ENCODE measurements at places on chromosomes 5 and 9.

DNA sequence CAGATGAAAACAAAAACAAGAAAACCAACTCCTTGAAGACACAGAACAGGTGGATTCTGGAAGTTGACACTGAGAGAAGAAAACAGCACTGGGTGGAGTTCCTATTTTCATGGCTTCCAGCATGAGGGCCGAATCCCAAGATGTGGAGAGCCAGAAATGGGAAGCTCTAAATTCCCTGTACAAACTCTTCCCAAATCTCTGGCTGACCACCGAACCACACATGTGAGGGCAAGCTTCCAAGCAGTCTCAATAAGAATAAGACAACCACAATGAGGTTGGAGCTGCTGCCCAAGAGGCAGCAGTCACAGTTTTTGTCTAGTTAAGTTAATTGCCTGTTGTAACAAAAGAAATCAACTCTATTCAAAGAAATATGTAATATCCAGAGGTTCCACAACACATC lies 339.3 kb upstream of the SLC30A5 start:
- ATAC-seq: no peak

- peak; percentile 76 for ATAC-seq
These were observed 54.4 kb downstream of the ENTREP1 start for GRCh38 chr9:69379270-69379982.

- ATAC-seq: no peak
These were observed 282.0 kb downstream of the SLIT3 start for GRCh38 chr5:169018925-169019324.

DNA sequence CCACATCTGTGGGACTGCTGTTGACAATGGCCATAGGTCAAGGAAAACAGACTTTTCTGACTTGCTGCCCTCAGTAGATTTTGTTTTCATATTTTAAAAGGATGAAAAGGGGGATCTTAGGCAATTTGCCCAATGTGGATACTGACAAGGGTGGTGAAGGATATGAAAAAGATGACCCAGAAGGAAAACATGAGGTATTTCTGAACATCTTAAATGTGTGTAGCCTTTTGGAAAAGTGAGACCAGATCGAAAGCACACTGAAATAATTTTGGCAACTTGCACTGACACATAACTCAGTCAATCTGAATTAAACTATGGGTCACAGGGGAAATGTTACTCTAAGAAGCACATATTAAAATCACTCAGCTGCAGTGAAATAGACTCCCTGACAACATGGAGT lies 1793.0 kb upstream of the ACO1 start:
- ATAC-seq: no peak

DNA sequence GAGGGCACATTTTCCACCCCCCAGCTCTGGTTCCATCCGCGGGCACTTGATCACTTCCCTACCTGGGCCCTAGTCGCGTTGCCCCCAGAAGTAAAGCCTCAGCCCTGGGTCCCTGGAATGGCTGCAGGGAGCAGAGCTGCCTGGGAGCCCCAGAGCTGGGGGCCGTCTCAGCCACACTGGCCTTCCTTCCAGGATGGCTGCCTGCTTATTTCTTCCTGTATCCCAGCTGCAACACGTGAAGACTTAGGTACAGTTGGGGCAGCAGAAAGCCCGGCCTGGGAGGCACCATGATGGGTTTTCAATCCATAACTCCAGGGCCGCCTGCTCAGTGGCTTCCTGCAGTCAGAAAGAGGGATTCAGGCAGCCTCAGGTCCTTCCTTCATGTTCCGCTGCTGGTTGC lies 232.3 kb downstream of the IRX2 start:
- ATAC-seq: no peak

GRCh38 chr5:43117092-43117491 lies 3.6 kb upstream of the ZNF131 start:
- ATAC-seq: no peak

- peak; percentile 55 for ATAC-seq
These were observed 27.4 kb downstream of the SNX30 start for GRCh38 chr9:112777914-112778313.

GRCh38 chr5:169389318-169389717 lies 88.4 kb upstream of the SLIT3 start:
- ATAC-seq: no peak

- ATAC-seq: no peak
These were observed 2.0 kb upstream of the ENC1 start for GRCh38 chr5:74642543-74642863.

DNA sequence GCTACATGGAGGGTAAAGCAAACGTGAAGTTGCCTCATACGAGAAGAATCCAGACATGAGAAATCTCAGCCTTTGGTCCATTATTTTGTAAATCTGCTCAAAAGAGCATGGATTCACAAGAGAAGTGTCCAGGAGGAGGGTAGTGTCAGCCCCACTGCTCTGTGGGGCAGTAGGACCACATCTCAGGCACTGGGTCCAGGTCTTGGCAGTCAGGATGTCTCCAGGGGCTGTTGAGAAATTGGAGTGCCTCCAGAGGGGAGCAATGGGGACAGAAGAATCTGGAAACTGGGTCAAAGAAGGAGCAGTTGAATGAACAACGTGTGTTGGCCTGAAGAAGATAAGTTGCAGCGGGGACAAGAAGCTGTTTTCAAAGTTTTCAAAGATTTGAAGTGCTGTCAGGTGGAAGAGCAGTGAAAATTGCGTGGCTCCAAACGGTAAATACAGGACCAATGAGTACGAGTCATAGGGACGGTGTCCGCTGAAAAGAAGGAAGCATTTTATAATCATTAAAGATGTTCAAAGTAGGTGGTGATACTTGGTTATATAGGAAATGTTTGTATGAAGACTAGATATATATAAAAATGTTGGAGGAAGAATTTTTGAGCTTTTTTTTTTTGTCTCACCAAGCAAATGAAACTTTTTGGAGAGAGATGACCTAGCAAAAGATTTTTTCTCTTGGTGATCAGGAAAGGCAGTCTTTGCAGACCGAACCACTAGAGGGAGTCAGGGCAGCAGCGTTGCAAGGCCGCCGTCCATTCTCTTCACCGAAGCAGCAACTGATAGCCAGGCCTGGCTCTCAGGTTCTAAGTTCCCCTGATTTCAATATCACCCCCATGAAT lies 57.1 kb upstream of the ZBED3 start:
- peak; percentile 79 for ATAC-seq

GRCh38 chr5:115033861-115034260 lies 135.8 kb downstream of the TRIM36 start:
- ATAC-seq: no peak

DNA sequence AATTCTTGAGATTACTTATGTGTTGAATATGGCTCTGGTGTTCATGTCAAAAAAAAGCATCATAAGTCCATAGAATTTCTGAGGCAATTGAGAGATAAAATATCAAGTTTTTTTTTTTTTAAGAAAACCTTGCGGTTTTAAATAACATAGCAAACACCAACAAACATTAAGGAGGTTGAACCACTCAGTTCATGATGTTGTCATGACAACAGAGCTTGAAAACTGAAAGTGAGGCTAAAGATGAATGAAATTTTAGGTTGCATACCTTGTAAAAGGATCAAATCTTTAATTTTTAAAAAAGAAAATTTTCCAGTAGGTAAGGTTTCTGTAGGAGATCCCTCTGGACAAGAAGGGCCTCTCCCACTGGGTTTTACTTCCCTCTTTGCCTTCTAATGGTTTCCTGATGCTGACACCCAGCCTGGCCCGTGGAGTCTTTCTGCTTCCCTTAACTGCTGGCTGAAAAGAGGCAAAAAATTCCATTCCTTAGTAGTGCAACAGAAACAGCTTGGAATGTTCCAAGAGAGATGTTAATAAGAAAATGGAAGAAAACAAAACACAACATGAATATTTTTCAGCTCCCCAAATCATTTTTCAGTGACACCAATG lies 60.0 kb upstream of the FER start:
- ATAC-seq: no peak

GRCh38 chr5:123611406-123611709 lies 99.4 kb downstream of the CSNK1G3 start:
- ATAC-seq: no peak

DNA sequence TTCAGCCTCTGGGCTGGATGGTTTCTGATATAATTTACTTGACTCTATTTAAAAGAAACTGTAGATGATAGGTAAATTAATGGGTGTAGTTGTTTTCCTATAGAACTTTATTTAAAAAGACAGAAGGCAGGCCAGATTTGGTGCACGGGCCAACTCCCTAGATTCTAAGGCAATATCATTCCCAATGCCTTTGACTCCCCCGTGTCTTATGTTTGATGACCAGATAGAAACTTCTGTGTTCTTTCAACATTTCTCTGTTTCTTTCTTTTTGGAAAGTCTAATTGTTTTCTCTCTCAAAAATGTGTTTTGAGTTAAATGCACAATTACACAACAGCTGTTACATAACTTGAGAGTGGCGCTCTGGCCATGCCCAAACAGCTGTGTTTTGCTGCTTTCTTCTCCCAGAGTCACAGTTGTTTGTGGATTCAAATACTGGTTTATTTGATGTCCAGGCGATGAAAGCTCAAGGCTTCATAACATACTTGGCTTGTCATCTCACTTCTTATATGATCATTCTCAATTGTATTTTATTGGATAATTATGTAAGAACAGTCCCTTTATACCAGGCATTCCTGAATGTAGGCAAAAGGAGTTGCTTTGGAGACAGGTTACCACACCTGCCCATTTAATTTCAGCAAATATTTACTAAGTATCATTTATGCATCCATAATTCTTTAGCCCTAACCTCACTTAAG lies 1.7 kb upstream of the ALDH1A1 start:
- ATAC-seq: no peak

GRCh38 chr9:134391319-134392231 lies 65.3 kb downstream of the RXRA start:
- ATAC-seq: peak; percentile 9

DNA sequence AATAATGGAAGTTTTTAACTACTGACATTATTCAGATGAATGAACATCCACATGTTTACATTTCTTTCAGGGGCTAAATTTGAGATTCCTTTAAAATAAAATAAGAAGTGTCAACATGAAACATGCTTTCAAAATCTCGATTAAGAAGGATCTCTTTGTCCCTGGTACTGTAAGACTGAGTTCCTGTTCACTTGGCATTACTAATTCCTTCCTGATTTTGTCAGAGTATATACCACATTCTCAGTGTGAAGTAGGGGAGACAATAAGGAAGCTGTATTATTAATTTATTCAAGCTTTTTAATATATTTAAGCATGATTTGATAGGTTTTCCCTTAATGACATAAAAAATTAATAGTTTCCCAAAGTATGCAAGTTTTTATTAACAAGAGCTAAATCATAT lies 81.5 kb upstream of the GRHPR start:
- ATAC-seq: no peak

GRCh38 chr5:173743641-173744343 lies 127.3 kb upstream of the BOD1 start:
- ATAC-seq: no peak

DNA sequence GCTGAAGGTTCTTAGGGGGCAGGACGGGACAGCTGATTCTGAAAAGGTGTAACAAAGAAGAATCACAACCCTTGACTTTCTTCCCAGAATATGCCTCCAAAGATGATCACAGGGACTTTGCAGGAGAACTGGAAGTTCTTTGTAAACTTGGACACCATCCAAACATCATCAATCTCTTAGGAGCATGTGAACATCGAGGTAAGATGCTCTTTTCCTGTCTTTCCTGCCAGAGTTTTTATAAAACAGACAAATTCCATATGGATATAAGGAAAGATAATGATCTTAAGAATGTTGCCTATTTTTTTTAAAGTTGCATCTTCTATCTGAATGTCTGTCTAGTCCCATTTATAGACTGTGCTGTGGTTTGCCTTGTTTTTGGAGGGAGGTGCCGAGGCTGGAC lies 87.9 kb downstream of the EQTN start:
- no peak for ATAC-seq

DNA sequence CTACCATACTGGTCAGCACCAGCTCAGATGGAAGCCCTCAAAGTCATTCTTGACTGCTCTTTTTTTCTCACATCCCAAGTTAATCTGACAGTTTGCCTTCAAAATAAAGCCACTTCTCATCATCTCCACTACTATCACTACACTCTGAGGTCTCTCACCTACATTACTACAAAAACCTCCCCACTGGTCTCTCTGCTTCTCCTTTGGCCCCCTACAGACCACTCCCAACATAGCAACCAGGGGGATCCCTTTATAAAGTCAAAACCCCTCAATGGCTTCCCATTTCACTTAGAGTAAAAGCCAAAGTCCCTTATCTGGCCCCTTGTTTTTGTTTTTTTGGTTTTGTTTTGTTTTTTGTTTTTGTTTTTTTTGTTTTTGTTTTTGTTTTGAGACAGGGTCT lies 4.6 kb downstream of the ARAP3 start:
- ATAC-seq: no peak

GRCh38 chr9:24258626-24259025 lies 287.1 kb downstream of the IZUMO3 start:
- ATAC-seq: no peak

DNA sequence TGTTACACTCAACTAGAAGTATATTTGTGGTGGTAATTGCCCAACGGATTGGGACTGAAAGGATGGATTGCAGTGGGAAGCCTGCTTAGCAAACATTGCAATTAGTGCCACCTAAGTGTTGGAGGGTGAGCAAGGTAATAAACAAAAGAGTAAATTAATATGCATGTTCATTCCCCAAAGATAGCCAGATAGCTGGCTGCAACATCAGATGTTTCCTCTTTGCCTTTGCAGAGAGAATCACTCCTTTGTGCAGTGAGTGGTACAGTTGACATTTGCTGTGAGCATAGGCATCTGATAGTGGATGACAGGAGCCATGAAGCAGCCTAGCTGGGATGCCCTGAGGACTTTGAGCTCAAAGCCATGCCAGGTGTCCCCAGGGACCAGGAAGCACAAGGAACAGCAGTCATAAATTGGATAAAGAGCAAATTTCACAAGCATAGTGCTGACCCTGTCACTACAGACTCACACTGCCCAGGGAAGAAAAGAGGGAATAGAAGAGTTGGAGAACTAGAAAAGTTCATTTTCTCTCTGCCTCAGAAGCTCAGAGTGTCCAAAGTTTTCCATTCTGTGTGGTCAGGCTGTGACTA lies 336.1 kb upstream of the SLC30A5 start:
- ATAC-seq: no peak

DNA sequence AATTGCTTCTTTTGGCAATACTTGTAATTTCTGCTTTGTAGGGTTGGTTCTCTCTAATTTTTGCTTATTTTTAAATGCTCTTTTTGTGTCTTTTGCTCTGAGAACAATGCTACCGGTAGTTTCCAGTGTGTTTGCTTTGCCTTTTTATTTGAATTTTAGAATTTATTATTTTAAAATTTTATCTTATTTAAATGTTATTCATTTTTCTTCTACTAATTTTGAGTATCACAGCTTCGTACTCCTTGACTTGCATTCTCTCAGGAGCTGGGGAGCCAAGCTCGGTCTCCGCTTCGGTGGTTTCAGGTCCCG lies 45.9 kb downstream of the ANXA2R start:
- no peak for ATAC-seq

DNA sequence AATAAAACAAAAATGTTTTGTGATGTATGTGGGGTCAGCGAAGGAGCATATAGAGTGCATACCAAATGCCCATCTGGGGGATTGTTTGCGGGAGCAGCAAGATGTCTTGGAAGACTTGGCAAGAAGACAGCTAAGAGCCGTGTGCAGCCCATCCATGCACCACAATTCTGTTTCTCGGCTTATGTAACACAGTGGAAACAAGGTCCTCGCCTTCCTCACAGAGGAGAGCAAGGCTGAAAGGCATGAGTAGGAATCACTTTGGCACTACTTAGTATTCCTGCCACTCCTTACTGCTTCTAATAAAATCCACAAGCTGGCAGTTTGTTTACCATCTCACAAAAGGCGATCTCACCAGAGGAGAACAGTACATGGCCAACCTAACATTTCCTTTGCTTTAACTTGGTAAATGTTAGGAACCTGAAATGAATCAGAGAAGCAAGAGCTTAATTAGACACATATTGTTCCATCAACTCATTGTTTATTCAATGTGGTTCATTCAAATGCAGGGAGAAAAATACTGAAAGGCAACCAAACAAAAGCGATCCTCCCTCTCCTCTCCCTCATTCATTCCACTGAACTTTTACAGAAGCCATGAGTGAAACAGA lies 648.1 kb downstream of the ACTL7B start:
- no peak for ATAC-seq
